H1 (cell line): ENCODE measurements at places on chromosomes 6 and 20. TPM values are rescaled to one million over a fixed set of nuclear protein-coding genes. Genes with fewer than 3 reads are reported as not detected.

Gene LINC00237
- total RNA-seq: 0.28 and 0.69 TPM in 2 replicates

Gene PGC
- not detected in 2 replicates for total RNA-seq

DNA sequence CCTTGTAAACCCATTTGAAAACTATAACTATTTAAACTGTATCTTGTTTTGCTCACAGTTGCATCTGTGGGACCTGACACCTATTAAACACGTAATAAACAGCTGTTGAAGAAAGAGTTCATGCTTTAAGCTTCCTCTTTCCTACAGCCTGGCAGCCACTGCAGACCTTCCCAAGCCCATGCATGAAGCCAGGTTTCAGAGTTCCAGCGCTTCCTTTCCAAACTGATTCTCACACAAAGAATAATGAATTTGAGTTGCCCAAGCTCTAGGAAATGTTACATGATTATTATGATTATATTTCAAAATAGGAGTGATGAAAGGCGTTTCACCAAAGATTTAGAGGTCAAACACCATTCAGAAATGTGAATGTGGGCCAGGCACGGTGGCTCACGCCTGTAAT, 3.7 kb downstream of the AGPAT4 start:
- H3K4me3 ChIP-seq: no peak overlapping the region
- no peak overlapping the region for H3K27ac ChIP-seq
- H3K36me3 ChIP-seq: no peaks in the 10 kb centered on the region

GRCh38 chr6:3213334-3213695, 14.1 kb downstream of the TUBB2B start:
- no peak overlapping the region for H3K4me3 ChIP-seq
- H3K4me1 ChIP-seq: no peaks in the 10 kb centered on the region; the same call in 1 of the 2 replicates
- DNase-seq: no peak
- H3K27ac ChIP-seq: no peak overlapping the region
- H3K27me3 ChIP-seq: no peaks in the 10 kb centered on the region

Gene PTGIS
- 35.5 and 40.2 TPM in 2 replicates for total RNA-seq
